Gastrocnemius medialis (tissue), 4 donors: ENCODE measurements at places on chromosomes 1 and 21. TPM values are rescaled to one million over a fixed set of nuclear protein-coding genes. Genes with fewer than 3 reads are reported as not detected.

- H3K27me3 ChIP-seq = no peaks in the 10 kb centered on the region
- DNase-seq = no peak
- no peak overlapping the region for H3K4me3 ChIP-seq
- no peaks in the 10 kb centered on the region for H3K36me3 ChIP-seq
- peak overlapping the region; percentile 44 for H3K27ac ChIP-seq
These were observed 34.5 kb upstream of the SERBP1 start for GRCh38 chr1:67464746-67465145.

DNA sequence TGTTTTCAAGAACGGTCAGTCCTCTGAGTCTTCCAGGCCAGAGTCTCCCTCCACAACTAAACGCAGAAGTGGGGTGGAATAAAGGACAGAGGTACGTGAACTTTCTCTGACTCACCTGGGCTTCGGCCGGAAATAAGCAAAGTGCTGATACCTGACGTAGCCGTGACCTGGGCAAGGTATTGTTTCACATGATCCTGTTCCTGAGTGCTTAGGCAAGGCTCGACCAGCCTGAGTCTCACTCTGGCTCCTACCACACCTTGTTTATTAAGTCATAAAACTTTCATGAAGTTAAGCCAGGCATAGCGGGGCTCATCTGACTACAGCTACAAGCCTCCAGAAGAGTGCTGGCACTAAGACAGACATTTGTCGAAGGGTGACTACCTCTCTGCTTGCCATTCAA is 327.5 kb downstream of the SETD4 start:
- H3K4me1 ChIP-seq = no peaks in the 10 kb centered on the region
- no peaks in the 10 kb centered on the region for H3K27me3 ChIP-seq
- H3K36me3 ChIP-seq = no peaks in the 10 kb centered on the region
- no peak overlapping the region for H3K27ac ChIP-seq

Gene RHOU
- total RNA-seq = 65.2 TPM

- H3K4me3 ChIP-seq = no peak overlapping the region
- H3K36me3 ChIP-seq = peaks cover 9% of the 10 kb centered on the region
- H3K27me3 ChIP-seq = no peaks in the 10 kb centered on the region
- H3K4me1 ChIP-seq = peaks cover 4% of the 10 kb centered on the region
These were observed 6.7 kb downstream of the NCDN start for GRCh38 chr1:35564037-35564883.

Gene PGBD5
- 1.2 TPM for total RNA-seq

- no peaks in the 10 kb centered on the region for H3K27me3 ChIP-seq
- no peak overlapping the region for H3K27ac ChIP-seq
- peak; percentile 27 for DNase-seq
- H3K4me1 ChIP-seq = peaks cover 55% of the 10 kb centered on the region
These were observed 15.1 kb upstream of the PITHD1 start for GRCh38 chr1:23763041-23763577.

Gene PTGFR
- 3.4 TPM for total RNA-seq

Gene CRNN
- not detected for total RNA-seq

DNA sequence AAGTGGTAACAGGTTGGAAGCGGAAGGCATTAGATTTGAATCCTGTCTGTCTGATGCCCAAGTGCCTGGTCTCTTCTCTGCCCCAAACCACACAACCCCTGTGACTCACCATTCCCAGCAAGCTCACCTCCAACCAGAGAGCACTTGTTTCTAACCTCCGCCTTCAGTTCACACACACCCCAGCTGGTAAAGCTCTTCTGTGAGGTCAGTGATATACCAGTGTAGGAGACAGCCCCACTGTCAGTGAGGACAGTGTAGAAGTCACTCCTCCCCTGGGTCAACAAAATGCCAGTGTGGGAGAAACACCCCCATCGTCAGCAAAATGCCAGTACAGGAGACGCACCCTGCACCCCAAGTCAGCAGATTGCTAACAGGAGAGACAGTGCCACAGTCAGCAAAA is 2.6 kb downstream of the RIMS3 start:
- no peak overlapping the region for H3K27ac ChIP-seq
- no peak for DNase-seq
- no peaks in the 10 kb centered on the region for H3K36me3 ChIP-seq
- peaks cover 6% of the 10 kb centered on the region for H3K4me1 ChIP-seq
- H3K27me3 ChIP-seq = no peaks in the 10 kb centered on the region
- H3K4me3 ChIP-seq = no peak overlapping the region

DNA sequence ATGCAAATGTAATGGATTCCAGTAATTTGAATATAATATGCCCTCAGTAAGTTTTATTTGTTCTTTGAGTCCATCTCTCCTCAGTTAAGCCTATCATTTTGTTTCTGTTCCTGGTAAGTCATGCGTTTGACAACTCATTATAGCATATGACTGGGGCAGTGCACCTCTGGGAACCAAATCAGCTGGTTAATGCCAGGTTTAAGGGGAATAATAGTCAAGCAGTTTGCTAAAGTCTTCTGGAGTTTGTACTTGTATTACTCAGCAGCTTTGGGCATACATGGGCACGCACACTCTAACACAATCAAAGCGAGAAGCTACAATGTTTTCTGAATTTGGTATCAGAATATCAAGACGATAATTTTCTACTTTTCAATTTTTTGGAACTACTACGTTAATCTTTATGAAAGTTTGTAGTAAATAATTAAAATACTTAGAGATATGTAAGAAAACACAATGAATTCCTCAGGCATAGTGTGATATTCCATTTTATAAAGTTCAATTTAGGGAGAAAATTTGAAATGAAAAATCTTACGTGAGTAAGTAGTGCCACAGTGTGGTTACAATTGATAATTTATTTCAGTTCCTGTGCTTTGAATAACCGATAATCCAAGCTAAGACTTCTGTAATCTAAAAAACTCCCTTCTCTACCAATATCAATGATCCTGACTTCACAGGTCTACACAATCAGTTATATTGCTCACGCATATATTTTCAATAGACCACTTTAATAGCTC is 43.8 kb upstream of the KCTD3 start:
- no peaks in the 10 kb centered on the region for H3K36me3 ChIP-seq
- no peak overlapping the region for H3K27ac ChIP-seq
- H3K27me3 ChIP-seq = no peaks in the 10 kb centered on the region
- no peaks in the 10 kb centered on the region for H3K4me1 ChIP-seq
- no peak overlapping the region for H3K4me3 ChIP-seq

Gene MMP23B
- total RNA-seq = not detected

GRCh38 chr1:89606227-89606980 is 26.5 kb upstream of the LRRC8C start:
- H3K4me1 ChIP-seq = peaks cover 15% of the 10 kb centered on the region
- no peaks in the 10 kb centered on the region for H3K27me3 ChIP-seq
- H3K27ac ChIP-seq = peak overlapping the region; percentile 63
- no peak overlapping the region for H3K4me3 ChIP-seq
- no peaks in the 10 kb centered on the region for H3K36me3 ChIP-seq
- no peak for DNase-seq

DNA sequence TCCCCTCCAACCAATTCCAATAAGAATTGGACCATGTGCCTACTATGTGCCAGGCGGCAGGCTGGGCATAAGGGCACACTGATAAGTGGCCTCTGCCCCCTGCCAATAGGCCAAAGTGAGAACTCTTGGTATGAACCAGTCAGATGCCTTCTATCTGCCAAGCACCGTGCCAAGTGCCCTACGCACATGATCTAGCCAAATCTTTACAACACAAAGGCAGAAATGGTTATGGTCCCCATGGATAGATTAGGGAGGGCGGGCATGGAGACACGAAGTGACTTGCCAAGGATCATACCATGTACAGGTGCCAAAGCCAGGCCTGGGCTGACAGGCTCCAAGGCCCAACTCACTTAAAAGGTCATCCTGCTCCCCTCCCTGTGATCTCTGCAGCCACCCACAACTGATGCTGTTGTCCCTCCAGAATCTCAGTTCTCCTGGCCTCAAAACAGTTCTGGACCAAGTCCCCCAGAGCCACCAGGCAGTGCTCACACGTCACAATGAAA is 32.1 kb downstream of the CASZ1 start:
- peaks cover 61% of the 10 kb centered on the region for H3K4me1 ChIP-seq
- H3K27me3 ChIP-seq = no peaks in the 10 kb centered on the region
- DNase-seq = no peak
- no peaks in the 10 kb centered on the region for H3K36me3 ChIP-seq
- no peak overlapping the region for H3K4me3 ChIP-seq

GRCh38 chr1:907611-908451 is 15.9 kb upstream of the SAMD11 start:
- H3K36me3 ChIP-seq = no peaks in the 10 kb centered on the region
- DNase-seq = no peak
- no peak overlapping the region for H3K4me3 ChIP-seq
- no peak overlapping the region for H3K27ac ChIP-seq
- peaks cover 47% of the 10 kb centered on the region for H3K27me3 ChIP-seq
- H3K4me1 ChIP-seq = no peaks in the 10 kb centered on the region

GRCh38 chr1:206696812-206697585 is 12.3 kb downstream of the MAPKAPK2 start:
- H3K4me1 ChIP-seq = peaks cover 98% of the 10 kb centered on the region
- H3K36me3 ChIP-seq = no peaks in the 10 kb centered on the region
- no peaks in the 10 kb centered on the region for H3K27me3 ChIP-seq
- H3K27ac ChIP-seq = peak overlapping the region; percentile 95
- DNase-seq = no peak
- no peak overlapping the region for H3K4me3 ChIP-seq

- H3K36me3 ChIP-seq = no peaks in the 10 kb centered on the region
- H3K27me3 ChIP-seq = no peaks in the 10 kb centered on the region
- no peak overlapping the region for H3K27ac ChIP-seq
- no peaks in the 10 kb centered on the region for H3K4me1 ChIP-seq
- DNase-seq = no peak
These were observed 33.9 kb upstream of the PTPRC start for GRCh38 chr1:198604975-198605374.

Gene OR2M3
- not detected for total RNA-seq

DNA sequence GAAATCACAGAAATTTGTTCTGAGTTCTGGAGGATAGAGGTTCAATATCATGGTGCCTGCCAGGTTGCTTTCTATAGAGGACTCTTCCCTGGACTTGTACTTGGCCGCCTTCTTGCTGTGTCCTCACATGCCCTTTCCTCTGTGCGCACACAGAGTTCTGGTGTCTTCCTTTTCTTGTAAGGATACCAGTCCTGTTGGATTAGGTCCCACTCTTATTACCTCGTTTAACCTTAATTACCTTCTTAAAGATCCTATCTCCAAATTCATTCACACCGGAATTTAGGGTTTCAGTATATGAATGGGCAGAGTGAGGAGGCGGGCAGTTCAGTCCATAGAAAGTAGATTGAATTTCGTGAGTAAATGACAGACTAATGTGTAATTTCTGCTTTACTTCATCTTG is 413.9 kb downstream of the NCAM2 start:
- H3K36me3 ChIP-seq = no peaks in the 10 kb centered on the region
- no peaks in the 10 kb centered on the region for H3K4me1 ChIP-seq
- DNase-seq = no peak
- H3K4me3 ChIP-seq = no peak overlapping the region
- no peak overlapping the region for H3K27ac ChIP-seq

GRCh38 chr1:168568346-168568745 is 8.1 kb upstream of the XCL1 start:
- no peak for DNase-seq
- H3K4me1 ChIP-seq = no peaks in the 10 kb centered on the region
- no peak overlapping the region for H3K4me3 ChIP-seq
- no peaks in the 10 kb centered on the region for H3K27me3 ChIP-seq
- no peak overlapping the region for H3K27ac ChIP-seq
- H3K36me3 ChIP-seq = no peaks in the 10 kb centered on the region

GRCh38 chr1:34547046-34547674 is 207.7 kb upstream of the GJB5 start:
- DNase-seq = no peak
- H3K4me3 ChIP-seq = no peak overlapping the region
- no peak overlapping the region for H3K27ac ChIP-seq
- no peaks in the 10 kb centered on the region for H3K27me3 ChIP-seq
- no peaks in the 10 kb centered on the region for H3K36me3 ChIP-seq

- no peak overlapping the region for H3K4me3 ChIP-seq
- no peaks in the 10 kb centered on the region for H3K27me3 ChIP-seq
- H3K27ac ChIP-seq = no peak overlapping the region
- H3K4me1 ChIP-seq = no peaks in the 10 kb centered on the region
- no peaks in the 10 kb centered on the region for H3K36me3 ChIP-seq
These were observed 121.7 kb downstream of the ADGRL4 start for GRCh38 chr1:78884685-78885452.

Gene TMEM81
- total RNA-seq = 6.1 TPM

Gene ECM1
- 7.3 TPM for total RNA-seq

DNA sequence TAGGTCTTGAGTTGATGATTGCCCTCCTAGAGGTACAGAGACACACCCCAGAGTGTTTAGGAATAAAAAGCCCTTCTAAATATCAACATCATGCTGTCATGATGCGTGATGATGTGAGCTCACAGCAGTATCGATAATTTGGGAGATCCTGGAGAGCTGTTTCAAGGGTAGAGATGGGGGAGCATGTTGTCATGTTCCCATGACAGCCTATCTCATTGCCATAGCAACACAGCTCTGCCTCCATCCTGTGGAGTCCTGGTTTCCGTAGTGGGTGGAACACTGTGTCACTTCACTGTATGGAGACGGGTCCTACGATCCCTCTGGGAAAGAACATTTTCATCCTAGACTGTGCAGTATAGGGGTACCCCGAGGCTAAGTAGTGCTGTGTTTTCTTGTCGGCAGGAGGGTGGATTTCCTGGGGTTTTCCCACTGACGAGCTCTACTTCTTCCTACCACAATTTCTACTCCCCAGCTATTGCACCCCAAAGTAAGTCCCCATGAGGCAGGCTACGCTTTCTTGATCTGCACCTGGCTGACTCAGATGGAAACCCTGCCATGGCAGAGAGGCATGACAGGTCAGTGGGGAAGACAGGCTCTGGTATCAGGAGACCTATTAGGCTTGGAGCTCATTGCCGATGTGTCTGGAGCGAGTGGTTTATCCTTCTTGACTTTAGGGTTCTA is 7.2 kb downstream of the KISS1 start:
- H3K27ac ChIP-seq = no peak overlapping the region
- H3K4me3 ChIP-seq = no peak overlapping the region
- H3K4me1 ChIP-seq = peaks cover 5% of the 10 kb centered on the region

Gene NID1
- total RNA-seq = 69.5 TPM

Gene ATP13A2
- 30.4 TPM for total RNA-seq

Gene PDZK1
- total RNA-seq = not detected

Gene NBPF3
- 2.1 TPM for total RNA-seq

Gene CFHR4
- not detected for total RNA-seq

DNA sequence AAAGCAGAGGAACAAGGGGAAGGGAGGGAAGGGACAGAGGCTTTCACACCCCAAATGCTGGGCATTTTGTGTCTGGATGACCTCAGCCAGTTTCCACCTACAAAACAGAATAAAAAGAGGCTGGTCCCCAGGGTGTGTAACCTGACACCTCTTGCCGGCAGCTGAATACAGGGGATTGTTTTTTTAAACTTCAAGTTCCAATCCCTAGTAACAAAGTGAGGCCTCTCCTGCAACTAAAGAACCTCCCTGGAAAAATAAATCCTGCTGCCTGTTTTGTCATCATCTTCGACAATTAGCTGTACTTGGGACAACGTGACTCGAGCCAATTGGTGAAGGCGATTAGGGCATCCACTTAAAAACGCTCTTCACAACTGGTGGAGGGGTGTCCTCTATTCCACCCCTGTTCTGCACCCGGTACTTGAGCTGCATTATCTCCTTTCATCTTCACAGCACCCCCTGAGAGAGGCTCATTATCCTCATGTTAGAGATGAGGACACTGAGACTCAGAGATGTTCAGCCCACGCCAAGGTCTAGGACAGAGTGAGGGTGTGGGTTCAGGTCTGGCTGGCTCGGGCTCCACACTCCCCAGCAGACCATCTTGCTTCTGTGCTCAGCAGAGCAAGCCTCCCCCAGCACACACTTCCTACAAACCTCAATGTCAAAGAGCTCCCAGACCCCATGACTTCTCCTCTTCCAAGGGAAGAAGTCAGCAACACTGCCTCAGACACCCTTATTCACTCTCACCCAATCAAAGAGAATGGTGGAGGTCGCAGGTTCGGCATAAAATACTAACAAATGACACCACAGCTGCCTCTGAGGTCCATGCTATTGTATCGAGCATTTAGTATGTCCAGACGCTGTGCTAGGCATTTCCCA is 15.2 kb downstream of the ITPKB start:
- no peak overlapping the region for H3K4me3 ChIP-seq
- peaks cover 28% of the 10 kb centered on the region for H3K4me1 ChIP-seq
- no peaks in the 10 kb centered on the region for H3K36me3 ChIP-seq
- H3K27me3 ChIP-seq = no peaks in the 10 kb centered on the region
